Stimulated activated CD4-positive, alpha-beta T cell treated with anti-CD3 and anti-CD28 coated beads, Interleukin-4, amount 100 ng/mL, for 48 hours (primary cell): ENCODE measurements at places on chromosomes 3 and 15.

GRCh38 chr3:12416731-12417130, 67.5 kb upstream of the TSEN2 start:
- DNase-seq: no peak

- no peak for DNase-seq
Observed at GRCh38 chr15:76206325-76206976, 104.8 kb downstream of the ETFA start.

DNA sequence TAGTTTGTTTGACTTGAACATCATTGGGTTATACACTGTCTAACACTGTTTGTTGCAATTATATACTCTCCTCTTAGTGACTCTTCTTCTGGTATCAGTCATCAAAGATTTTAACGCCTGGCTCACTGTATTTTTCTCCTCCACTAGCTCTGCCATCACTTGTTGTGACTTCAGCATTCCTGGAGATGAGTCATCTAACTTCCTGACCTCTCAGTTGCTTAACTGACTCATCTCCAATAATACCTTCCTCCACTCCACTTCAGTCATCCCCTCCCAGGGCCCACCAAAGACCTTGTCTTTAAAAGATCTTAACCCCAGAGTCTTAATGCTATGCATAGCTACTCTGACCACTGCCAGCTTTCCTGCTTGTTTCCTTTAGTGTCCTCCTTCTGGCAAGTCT, 28.6 kb upstream of the CLSTN2 start:
- no peak for DNase-seq

DNA sequence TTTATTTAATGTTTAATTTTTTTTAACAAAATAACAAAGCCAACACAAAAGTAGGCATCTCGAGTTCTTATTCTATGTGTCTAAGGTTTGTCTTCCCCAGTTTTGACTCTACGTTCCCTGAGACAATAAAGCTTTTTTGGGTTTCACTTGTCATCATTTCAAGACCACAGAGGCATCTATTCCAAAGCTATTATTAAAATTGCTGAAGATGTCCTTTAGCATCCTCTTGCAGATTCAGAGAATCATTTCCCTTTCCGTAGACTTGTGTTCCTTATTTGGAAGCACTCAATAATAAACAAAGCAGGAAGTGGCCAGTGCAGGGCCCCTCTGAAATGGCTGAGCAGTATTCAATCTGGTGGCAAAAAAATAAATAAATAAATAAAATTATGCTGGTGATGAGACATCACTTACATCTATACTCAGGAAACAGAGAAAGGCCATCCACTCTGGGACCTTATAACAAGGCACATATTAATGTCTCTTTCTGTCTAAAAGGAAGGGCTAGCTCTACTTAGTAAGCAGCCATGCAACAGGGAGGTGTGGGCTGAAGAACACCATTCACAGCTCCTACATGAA, 362.3 kb downstream of the WDR72 start:
- no peak for DNase-seq

DNA sequence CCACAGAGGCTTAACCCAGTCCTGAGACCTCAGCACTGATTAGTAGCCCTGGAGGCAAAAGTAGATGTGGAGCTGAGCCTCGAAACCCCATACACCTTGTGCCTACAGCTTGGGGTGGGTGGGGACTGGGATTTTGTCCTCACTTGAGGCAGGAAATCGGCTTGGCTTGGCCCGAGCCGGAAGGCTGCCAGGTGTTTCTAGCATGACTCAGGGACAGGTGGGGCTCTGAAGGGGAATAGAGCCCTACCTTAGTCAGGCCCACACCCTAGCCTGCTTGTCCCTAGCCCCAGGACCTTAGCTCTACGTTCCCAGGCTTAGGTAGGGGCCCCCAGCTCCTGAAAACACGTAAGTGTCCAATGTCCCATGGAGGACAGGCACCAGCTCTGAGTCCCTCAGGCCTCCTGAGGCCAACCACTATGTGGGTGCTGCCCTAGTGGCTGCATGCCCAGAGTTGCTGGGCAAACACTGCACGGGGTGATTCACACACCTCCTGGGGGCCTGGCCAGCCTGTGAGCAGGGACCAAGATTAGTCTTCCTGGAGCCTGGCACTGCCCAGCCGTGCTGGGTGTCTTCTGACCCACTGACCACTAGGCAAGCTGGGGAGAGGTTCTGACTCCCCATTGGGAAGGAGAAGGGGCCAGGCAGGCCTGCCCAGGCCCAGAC, 3.1 kb downstream of the MST1R start:
- DNase-seq: no peak

DNA sequence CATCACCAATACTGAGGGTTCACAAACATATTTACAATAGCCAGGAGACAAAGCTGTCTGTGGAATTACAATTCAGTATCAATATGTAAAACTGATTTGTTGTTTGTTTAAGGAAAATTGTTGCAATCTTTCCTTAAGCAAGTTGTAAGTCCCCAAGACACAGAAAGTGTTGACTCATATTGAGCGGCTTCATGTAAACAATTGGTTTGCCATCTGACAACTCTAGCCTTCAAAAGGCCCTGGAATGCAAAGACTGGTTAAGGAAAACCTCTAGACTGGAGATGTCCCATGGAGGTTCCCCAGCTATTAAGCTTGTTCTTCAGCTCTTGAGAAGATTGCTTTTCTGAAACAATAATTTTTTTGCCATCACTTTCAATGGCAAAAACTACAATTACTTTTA, 283.7 kb upstream of the PROK2 start:
- no peak for DNase-seq

GRCh38 chr3:123568034-123568433, 16.8 kb downstream of the HACD2 start:
- no peak for DNase-seq

DNA sequence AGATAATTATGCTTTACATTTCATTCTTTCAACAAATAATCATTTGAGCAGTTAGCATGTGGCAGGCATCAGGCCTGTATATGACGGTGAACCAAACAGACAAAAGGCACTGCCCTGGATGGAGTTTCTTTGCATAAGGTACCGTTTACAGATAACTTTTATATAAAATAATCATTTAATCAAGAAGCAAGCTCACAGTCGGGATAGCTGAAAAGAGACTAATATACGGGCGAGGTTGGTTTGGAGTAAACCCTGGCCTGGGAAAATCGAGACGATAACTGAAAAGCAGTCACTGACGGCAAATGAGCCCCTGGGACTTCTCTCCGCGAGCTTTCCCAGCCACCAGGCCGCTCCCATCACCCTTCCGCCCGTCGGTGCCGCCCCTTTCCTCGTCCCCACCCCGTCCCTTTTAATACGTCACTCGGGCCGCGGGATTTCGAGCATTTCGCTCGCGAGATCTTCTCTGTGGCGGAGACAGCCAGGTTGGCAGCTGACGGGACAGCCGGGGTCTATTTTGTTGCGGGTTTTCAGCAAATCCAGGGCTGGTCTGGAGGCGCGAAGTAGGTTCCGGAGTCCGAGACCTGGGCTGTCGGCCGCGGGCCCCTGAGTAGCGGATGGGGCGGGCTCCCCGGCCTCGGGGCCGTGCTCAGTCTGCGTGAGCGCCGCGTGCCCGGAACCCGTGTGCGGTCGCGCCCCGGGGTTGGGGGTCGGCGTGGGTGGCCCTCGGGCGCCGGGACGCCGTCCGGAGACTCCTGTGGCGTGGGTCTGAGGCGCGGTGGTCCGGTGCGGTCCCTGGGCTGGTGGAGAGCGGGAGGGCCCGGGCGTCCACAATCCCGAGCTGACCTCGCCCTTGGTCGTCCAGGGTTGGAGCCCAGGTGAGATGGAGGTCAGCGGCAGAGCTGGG, at the start of gene NMD3:
TSS of gene NMD3 (plus strand) at position 462 of the 904 bp plus-strand sequence. CDS start 703 bp downstream, outside the sequence.
- peak; percentile 90 for DNase-seq

- no peak for DNase-seq
Observed at GRCh38 chr3:114212646-114213045, 24.7 kb downstream of the ZNF80 start.

DNA sequence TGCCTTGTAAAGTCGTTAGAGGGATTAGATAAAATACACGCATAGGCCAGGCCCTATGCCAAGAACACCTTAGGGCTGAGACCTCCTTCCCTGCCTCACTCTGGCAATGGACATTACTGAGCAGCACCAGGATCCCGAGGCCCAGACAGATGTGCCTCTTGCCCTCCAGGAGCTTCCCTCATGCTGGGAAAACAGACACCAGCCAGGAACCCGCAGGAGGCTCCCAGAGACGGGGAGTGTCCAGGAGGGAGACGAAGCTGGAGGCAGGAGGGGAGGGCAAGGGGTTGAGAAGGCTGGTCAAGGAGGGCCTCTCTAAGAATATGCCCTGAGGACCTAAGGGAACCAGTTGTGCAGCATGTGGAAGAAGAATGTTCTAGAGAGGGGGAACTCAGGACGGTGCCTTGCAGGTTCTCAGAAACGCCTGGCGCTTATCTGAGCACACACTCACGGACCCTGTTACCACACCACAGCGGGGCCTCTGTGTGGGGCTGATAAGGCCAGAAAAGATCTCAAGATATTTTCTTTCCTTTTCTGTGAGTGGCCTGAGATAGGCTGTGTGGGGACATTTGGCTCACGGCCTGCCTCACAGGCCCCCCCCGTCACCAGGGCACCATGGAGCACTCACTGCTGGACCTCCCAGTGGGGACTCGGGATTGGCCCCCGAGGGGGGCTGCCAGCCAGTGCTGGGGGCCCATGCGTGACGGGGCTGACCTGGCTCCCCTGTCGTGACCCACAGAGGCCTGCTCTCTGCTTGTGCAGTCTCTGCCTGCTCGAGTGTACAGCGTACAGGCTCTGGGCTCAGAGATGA, 22.0 kb upstream of the CYP11A1 start:
- DNase-seq: no peak

DNA sequence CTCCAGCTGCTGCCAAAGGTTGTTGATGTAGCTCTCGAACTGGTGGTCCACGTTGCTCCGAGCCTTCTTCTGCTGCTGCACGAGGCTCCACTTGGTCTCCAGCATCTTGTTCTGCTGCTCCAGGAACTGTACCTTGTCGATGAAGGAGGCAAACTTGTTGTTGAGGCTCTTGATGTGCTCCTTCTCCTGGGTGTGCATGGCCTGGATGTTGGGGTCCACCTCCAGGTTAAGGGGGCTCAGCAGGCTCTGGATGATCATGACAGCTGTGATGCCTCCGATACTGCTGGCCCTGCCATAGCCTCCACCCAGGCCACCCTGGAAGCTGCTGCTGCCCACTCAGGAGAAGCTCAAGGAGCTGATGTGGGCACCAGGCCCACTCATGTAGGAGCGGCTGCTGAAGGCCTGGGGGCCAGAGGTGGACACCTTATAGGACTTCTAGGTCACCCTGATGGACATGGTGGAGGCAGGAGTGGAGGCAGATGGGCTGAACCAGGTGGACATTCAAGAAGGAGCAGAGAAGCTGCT, 14.9 kb upstream of the PSTPIP1 start:
- no peak for DNase-seq

- DNase-seq: no peak
Observed at GRCh38 chr15:94066046-94066445, 165.3 kb upstream of the MCTP2 start.

DNA sequence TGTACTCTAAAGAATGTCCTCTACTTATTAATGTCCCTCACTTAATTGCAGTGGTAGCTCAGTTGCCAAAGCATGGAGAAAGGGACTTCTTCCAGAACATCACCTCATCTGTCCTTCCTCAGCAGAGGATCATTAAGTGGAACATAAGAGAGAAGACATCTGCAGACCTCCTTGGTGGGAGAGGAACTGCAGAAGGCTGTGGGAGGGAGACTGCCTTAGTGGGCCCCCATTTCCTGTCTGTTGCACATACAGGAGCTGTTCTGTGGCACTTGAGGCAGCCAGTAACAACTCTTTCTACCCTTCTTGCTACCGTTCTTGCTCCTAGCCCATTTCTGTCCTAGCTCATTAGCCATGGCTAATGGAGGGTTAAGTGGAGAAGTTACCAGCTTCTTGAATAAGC, 33.6 kb downstream of the HPS3 start:
- no peak for DNase-seq

DNA sequence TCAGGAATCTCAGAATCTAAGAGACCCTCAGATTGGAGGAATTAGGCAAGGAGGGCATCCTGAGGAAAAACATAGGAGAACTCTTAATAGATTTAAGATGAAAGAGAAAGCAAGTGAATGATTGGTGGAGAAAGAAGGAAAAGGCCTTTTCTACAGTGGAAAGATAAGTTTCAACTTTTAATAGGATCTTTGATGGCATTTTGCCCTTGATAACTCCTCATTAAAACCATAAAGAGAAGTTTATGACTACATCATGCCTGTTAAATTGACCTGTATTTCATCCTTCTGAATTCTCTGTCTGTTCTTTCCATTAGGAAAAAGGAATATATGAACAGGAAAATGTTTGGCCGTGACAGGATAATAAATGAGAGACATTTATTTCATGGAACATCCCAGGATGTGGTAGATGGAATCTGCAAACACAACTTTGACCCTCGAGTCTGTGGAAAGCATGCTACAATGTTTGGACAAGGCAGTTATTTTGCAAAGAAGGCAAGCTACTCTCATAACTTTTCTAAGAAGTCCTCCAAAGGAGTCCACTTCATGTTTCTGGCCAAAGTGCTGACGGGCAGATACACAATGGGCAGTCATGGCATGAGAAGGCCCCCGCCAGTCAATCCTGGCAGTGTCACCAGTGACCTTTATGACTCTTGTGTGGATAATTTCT, 30.1 kb downstream of the TIPARP start:
- DNase-seq: no peak

GRCh38 chr15:56732135-56732885, 999 bp downstream of the ZNF280D start:
- no peak for DNase-seq

GRCh38 chr15:61205346-61205921, 23.7 kb downstream of the RORA start:
- DNase-seq: no peak

DNA sequence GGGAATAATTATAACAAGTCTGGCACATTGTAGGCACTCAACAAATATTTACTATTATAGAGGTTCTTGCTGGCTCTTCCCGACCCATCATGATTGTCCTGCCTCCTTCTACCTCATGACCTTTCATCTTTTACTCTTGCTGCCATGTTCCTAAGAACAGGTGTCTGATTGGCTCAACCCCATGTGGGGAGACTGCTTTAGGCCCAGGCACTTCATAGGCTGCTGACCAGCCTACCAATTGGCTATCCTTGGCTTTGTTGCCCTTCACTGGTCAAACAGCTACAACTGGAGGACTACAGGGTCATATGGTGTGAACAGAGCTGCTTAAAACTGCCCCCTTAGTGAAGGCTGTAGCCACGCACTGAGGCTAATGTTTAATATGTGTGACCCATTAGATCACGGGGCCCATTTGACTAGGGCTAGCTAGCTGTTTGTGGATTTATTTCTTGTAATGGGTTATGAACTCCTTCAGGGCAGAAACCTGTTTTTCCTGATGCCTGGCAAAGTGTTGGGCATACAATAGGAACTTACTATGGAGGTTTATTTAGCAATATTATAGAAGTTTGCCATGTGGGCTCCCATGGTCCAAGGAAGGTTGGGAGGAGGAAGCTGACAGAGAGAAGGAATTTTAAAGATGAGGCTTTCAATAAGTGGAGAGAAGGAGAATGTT, 239.9 kb upstream of the TBC1D5 start:
- DNase-seq: no peak

DNA sequence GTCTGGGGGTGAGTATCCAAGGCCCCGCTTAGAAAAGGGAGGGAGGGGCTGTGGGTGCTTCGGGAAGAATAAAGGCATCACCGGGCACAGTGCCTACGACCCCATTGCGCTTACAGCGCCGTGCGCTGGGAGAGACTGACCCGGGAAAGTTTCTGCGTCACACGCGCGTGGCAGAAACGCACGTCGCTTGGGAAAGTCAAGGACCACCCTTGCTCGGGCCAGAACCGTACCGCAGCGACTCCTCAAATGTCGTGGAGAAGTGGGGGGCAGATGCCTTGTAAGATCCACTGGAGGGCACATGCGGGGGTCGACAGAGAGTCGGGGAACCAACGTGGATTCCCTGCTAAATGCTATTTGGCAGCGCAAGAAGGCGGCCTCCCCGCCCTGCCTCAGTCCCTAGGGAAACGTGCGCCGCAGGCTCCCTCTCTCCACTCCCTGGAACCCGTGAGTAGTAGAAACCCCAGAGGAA, 2.4 kb downstream of the ADAMTS9 start:
- no peak for DNase-seq
